ENCODE measurements at places on chromosomes 16 and 17. TPM values are rescaled to one million over a fixed set of nuclear protein-coding genes. Genes with fewer than 3 reads are reported as not detected.

Gene KRTAP4-1
- total RNA-seq, result not detected

Gene TBC1D3K
- total RNA-seq, result not detected

Gene CBFA2T3
- total RNA-seq, result not detected

DNA sequence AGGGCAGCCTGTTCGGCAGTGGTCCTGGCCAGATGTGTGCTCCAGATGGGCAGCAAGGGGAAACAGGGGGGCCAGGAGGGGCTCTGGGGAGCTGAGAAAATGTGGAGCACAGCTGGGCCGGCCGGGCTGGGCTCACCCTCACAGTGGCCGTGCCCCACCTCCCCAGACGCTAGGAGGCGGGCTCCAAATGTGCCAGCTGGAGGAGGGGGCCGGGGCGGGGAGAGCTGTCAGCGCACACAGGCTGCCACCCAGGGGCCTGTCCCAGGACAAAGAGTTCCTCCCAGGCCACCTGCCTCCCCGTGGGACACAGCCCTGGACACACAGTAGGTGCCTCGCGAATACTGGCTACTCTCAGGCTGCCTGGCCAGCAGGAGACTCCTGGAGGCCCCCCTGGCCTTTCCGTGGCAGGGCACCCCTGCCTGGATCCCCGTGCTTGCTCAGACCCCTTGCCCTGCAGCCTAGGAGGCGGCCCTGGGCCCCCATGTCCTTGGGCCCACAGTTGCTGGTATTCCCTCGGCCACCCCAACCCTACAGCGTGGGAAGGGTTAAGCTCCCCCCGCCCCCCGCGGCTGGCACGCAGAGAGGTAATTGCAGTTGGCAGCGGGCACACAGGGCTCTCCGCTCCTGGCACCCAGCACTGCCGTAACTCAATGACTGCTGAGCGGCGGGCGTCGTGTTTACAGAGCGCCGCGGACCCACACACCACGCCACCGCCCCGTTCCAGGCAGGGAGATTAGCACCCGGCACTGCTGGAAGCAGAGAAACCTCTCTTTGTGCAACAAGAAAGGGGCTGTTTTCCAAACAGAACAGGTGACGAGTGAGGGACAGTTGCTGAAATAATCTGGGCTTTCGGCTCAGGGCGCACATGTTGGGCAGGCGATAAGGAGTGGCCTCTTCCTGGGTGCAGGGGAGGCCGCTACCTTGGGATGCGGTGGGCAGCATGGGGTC, 32.2 kb downstream of the BAHCC1 start:
- H3K36me3 ChIP-seq, result no peaks in the 10 kb centered on the region
- no peak for DNase-seq
- H3K4me1 ChIP-seq, result peaks cover 12% of the 10 kb centered on the region

DNA sequence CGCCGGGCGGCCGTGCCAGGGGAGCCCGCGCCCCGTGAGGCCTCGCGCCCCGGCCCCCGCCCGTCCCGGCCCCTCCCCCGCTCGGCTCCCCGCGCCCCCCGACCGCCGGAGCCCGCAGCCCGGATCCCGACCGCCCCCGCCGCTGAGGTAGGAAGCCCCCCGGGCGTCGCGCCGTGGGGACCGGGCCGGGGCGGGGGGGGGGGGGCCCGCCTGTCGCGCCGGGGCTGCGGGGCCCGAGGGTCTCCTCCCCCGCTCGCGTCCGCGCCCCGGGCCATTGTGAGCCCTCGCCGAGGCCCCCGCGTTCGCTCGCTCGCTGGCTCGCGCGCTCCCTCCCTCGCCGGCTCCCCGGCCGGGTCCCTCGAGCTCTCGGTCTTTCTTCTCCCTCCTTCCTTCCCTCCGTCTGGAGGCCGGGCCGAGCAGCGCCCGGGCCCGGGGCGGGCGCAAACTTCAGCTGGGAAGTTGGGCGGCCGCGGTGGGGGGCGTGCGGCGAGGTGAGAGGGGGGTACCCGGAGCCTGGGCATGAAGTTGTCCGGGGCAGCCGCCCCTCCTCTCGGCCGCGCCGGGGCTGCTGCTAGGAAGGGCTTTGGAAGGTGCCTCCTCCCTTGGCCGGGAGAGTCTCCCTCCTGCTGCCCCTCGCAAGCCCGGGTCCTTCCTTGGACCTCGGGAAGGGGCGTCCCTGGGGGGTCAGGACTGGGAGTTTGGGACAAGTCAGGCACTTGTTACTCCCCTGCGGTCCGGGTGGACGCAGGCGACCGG, 419 bp downstream of the GLIS2 start:
- H3K4me1 ChIP-seq, result peaks cover 11% of the 10 kb centered on the region
- no peak for DNase-seq
- peak overlapping the region; percentile 21 for H3K4me3 ChIP-seq
- no peak overlapping the region for H3K27ac ChIP-seq
- H3K27me3 ChIP-seq, result peaks cover 11% of the 10 kb centered on the region
